ENCODE measurements at places on chromosomes 4 and X. TPM values are rescaled to one million over a fixed set of nuclear protein-coding genes. Genes with fewer than 3 reads are reported as not detected.

The SAGE1 gene
- polyA plus RNA-seq: not detected

The ASB9 gene
- polyA plus RNA-seq: 41.7 TPM

The PAGE1 gene
- not detected for polyA plus RNA-seq

The C4orf54 gene
- under 0.01 TPM for polyA plus RNA-seq

The TCEANC gene
- 2.9 TPM for polyA plus RNA-seq

The CFAP299 gene
- polyA plus RNA-seq: 0.14 TPM

The HELT gene
- not detected for polyA plus RNA-seq

The CSAG1 gene
- polyA plus RNA-seq: not detected

The CAMK2D gene
- 4.0 TPM for polyA plus RNA-seq

The ERCC6L gene
- polyA plus RNA-seq: not detected

The TTC29 gene
- not detected for polyA plus RNA-seq
